ENCODE measurements at places on chromosomes 7 and 10.

GRCh38 chr10:88186335-88186734 is 322.9 kb downstream of the PTEN start:
- DNase-seq, result no peak

DNA sequence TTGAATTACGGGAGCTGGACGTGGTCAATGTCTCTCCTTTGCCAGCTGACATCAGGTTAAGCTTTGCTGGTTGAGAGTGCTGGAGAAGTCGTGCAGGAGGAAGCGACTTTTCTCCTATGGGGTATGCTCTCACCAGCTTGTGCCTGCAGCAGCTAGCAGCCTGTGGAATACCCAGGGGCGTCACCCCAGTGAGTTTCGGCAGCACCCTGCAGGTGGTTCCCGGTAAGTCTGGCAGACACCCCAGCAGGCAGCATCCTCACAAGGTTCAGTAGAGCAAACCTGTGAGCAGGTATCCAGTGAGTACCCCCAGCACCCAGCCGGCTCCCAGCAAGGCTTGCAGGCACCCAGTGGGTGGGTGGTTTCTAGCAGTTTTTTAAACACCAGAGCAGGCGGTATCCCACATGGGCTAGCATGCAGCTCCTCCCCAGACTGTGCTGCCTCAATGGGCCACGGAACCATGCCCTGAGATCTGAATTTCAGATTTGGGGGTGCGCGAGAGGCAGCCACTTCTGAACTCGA is 74.8 kb upstream of the SVIL start:
- DNase-seq, result no peak

- no peak for DNase-seq
Observed at GRCh38 chr7:112009081-112009480, 197.1 kb downstream of the DOCK4 start.

- DNase-seq, result no peak
Observed at GRCh38 chr7:29562307-29562706, 1.3 kb upstream of the PRR15 start.

DNA sequence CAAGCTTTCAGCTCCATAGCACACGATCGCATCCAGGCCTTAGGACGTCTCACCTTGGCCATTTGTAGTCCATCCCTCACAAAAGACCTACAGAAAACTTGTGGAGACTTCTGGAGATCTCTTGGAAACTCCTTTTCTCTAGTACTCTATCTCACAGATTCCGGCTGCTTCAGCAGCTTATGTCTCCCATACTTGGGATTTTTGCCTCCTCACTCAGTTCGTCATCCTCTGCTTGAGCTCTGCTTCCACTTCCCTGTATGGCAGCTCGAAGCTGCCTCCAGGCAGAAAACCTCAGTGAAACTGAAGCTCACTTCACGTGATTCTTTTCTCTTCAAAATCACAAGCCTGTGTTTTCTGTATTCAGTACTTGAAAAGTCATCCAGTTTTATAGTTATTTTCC is 178.7 kb upstream of the GDF10 start:
- peak; percentile 17 for DNase-seq

GRCh38 chr10:63515002-63515763 is 6.0 kb upstream of the REEP3 start:
- DNase-seq, result no peak

- DNase-seq, result no peak
Observed at GRCh38 chr10:50367732-50368131, 116.4 kb upstream of the ASAH2 start.

DNA sequence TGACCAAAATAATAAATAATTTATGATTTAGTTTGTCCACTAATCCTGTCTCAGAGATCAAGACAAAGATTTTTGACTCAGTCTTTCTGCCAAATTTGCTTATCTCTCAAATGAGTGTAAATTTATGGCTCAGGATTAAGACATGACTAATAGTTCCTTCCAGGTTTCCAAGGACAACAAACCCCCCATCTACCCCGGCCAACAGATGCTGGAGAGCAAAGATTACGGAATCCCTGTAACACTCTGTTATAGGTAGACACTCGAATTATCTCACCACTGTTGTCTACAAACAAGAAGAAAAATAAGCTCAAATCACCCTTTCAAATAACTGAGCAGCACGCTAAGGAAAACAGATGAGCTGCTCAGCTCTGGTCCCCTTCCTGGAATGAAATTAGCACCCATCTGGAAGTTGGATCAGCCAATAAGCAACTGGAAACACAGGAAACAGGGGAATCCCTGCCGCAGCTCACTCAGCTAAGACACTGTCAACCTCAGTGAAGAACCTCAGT is 56.8 kb upstream of the SVIL start:
- no peak for DNase-seq

DNA sequence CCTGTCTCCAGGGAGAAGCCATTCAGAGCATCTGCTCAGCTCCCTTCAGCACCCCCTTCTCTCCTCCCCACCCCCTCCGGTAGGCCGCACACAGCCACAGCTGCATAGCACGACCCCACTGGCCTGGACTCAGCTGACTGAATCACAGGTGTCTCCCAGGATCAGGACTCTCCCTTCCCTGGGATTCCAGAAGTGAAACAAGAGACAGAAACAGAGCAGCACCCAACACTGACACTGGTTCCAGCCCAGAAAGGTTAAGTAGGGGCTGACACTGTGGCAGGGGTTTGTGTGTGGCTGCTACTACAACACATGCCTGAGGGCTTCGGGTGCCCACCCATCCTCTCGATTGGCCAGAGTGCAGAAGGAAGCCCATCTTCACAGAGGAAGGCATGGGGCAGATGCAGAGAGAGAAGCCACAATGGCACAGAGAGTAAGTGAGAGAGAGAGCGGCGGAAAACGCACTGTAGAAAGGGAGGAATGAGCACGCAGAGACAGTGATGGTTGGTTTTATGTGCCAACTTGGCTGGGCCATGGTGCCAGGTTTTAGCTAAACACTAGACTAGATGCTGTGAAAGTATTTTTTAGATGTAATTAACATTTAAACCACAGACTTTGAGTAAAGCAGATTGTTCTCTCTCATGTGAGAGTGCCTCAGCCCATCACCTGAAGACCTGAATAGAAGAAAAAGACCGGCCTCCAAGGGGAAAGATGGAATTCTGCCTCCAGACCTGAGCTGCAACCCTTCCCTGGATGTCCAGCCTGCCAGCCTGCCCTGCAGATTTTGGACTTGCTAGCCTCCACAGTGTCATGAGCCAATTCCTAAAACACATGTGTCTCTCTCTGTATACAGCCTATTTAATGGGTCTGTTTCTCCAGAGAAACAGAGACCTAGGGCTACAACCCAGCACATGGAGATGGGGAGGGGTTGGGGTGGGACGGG is 107.5 kb downstream of the GRB10 start:
- no peak for DNase-seq

GRCh38 chr10:112446855-112447619 is at the start of the genes VTI1A and ZDHHC6:
Gene VTI1A, plus strand, starts transcription at chr10:112447215. Its CDS starts 159 bp downstream, at chr10:112447374.
Gene ZDHHC6, minus strand, starts transcription at chr10:112446914. Its CDS starts 1,478 bp downstream, at chr10:112445436.
- DNase-seq, result peak; percentile 70

DNA sequence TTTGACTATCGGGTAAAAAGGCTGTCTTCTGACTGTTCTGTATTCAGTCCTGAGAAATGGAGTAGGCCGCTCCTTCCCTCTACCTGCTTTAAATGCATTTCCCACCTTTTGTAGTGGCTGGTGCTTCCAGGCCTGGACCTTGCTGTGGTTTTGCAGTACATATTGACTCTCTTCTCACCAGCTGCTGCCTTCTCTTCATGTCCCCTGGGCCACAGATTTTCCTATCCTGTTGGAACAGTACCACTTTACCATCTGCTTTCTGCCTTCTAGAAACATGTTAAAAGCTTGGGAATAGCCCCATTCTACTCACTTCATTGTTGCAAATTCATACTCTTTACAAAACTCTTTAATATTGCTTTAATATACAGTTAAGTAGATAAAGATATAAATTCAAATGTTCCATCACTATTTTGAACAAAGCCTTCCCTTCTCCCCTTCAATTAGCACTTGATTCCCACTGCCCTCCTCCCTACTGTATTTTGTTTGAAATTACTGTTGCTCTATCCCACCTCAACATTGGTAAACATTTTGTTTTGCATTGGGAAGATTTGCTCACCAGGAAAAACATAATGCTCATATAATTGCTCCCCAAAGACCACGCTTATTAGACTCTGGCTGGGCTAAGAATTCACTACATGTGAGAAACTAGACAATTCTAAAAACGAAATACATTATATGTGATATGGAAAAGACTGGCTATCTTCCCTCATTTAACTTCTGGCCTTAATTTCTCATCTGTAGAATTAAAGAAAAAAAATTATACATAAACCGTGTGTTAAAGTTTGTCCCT is 17.3 kb upstream of the SEMA3C start:
- no peak for DNase-seq

GRCh38 chr7:151174246-151175046 is 7.0 kb upstream of the GBX1 start:
- no peak for DNase-seq

- no peak for DNase-seq
Observed at GRCh38 chr7:20408467-20408826, 77.7 kb downstream of the ITGB8 start.

DNA sequence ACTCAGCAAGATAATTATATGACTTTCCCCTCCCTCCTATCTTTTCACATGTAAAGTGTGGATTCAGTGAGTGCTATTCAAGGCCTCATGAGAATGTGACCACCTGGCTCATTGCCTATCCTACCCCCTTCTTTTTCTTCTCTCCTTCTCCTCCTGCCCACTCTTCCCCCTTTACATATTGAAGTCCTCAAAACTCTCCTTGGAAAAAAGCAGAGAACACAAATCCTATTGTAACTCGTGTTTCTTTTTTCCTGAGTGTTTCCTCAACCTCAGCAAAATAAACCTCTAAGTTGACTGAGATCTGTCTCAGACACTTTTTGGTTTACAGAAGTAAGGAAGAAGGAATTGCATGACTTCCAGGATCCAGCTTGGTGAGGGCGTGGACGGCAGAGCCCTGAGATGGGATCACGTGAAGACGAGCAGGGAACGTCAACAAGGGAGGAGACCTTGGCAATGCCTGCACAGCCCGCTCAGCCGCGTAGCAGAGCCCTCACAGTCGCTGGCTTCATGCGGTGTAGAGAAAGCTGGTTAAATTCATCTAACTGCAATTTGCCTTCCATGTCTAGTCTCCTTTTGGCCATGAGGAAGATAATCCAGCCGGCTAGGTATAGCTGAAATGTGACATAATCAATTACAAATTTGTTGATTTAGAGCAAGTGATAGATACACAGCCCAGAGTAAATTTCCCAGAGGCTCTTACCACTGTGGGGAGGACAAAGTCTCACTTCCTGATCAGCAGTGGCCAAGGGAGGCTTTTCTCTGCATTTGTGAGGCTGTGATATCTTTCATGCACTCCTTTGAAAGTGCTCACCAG is 75.7 kb downstream of the LYZL2 start:
- no peak for DNase-seq

- no peak for DNase-seq
Observed at GRCh38 chr7:22420973-22421635, 64.2 kb upstream of the RAPGEF5 start.

DNA sequence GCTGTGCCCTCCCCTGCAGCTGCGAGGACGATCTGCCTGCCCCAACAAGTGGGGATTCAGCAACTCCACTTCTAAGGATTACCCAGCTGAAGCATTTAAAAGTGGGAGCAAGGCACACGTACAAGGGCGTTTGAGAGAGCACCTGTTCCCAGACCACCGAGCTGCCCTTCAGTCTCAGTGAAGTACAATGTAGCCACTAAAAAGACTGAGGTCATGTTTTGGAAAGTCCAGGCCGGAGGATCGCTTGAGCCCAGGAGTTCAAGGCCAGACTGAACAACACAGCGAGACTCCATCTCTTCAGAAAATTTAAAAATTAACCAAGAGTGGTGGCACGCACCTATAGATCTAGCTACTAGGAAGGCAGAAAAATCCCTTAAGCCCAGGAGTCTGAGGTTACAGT is 14.7 kb downstream of the NOS3 start:
- no peak for DNase-seq

DNA sequence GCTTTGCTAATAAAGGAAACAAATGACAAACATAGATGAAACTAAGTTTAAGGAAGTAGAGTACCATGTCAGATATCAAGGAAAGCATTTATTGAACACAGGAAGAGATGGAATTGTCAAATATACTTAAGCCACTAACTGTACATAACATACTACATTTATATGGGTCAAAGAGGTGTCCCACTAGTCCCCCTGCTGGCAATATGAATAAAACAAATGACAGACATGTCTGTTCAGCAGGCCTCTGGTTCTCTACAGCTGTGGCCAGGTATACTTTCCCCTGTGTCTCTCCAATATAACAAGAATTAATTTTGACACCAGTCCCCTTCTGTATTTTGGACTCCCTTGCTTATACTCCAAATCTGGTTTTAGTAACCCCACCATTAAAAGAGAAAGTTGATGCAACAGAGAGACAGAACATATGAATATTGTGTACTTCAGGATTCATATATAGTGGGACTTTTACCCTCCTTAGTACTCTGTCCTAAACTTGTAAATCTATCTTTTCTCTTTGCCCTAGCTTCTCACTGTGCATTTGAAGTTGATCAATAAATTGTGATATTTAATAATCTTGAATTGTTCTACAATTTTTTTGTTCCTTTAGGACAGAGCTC is 42.9 kb downstream of the CD36 start:
- no peak for DNase-seq

GRCh38 chr10:131891196-131891928 is 9.4 kb upstream of the PPP2R2D start:
- no peak for DNase-seq

- DNase-seq, result no peak
Observed at GRCh38 chr7:74290981-74291441, 1.8 kb downstream of the CLIP2 start.

- DNase-seq, result no peak
Observed at GRCh38 chr7:69598487-69599285, 411 bp downstream of the AUTS2 start.

GRCh38 chr10:73874267-73875138 is at the start of gene CAMK2G:
Gene CAMK2G, minus strand, starts transcription at chr10:73874555. Its CDS starts 94 bp downstream, at chr10:73874461.
- DNase-seq, result peak; percentile 86

DNA sequence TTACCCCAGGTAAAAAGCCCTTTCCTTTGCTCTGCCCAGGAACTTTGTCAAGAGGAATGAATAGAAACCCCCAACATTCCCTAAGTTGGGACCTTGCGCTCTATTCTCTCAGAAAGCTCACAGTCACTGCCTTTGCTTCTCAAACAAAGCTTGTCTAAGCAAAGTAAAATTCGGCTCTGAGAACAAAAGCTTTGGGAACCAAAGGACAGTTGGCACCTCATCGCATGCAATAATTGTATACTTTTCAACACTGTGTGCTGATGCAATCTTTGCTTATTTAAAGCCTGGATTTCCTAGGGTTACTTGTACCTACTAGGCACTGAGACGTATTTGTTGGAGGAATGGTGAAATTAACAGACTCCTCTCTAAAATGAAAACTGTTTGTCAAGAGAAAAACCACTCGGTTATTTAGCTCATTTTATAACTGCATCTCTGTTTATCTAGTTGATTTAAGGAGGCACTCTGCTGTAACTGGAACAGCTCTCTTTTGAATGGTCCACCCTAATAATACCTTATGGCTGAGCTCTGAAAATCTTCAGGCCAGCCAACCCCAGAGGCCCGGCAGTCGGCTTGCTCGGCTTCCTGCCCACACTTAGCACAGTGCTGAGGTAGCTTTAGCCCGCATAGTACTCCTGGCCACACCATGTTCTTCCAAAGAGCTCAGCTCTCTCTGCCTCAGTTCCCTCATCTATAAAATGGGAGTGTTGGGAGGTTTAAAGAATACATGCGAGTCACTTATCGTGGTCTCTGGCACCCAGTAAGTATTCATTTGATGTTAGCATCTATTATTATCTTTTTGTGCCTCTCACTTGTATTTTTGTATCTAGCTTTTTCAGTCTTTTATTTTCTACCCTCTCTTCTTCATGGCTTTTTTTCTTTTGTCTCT is 80.2 kb upstream of the PRR15 start:
- no peak for DNase-seq

GRCh38 chr7:104010052-104010909 is 20.8 kb upstream of the RELN start:
- no peak for DNase-seq

All from stimulated activated effector memory CD8-positive, alpha-beta T cell treated with anti-CD3 and anti-CD28 coated beads, Interleukin-12 subunit alpha, Interleukin-12 subunit beta, amount 100 ng/mL, for 72 hours (primary cell).